Thoracic aorta (tissue), 2 donors: ENCODE measurements at places on chromosomes 2 and 18. TPM values are rescaled to one million over a fixed set of nuclear protein-coding genes. Genes with fewer than 3 reads are reported as not detected.

DNA sequence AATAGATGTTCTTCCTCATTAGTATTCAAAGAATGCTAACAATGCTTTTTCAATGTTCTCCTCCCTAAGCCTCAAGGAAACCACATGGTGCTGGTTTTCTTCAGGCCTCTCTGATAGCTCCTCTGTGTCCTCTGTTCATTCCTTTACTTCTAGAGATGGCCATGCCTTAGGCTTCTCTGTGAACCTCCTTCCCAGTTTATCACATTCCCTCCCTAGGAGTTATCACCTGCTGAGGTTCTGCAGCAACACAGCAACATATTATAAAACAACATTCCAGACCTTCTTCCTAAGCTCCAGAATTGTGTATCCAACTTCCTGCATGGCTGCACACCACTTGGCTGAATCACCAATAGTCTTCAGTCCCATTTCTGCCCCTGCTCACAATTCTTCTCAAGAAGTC lies 325.5 kb downstream of the IRS1 start:
- no peak overlapping the region for H3K27ac ChIP-seq
- H3K36me3 ChIP-seq, result no peaks in the 10 kb centered on the region
- peaks cover 38% of the 10 kb centered on the region for H3K4me1 ChIP-seq
- DNase-seq, result no peak
- H3K27me3 ChIP-seq, result no peaks in the 10 kb centered on the region
- no peak overlapping the region for H3K4me3 ChIP-seq

DNA sequence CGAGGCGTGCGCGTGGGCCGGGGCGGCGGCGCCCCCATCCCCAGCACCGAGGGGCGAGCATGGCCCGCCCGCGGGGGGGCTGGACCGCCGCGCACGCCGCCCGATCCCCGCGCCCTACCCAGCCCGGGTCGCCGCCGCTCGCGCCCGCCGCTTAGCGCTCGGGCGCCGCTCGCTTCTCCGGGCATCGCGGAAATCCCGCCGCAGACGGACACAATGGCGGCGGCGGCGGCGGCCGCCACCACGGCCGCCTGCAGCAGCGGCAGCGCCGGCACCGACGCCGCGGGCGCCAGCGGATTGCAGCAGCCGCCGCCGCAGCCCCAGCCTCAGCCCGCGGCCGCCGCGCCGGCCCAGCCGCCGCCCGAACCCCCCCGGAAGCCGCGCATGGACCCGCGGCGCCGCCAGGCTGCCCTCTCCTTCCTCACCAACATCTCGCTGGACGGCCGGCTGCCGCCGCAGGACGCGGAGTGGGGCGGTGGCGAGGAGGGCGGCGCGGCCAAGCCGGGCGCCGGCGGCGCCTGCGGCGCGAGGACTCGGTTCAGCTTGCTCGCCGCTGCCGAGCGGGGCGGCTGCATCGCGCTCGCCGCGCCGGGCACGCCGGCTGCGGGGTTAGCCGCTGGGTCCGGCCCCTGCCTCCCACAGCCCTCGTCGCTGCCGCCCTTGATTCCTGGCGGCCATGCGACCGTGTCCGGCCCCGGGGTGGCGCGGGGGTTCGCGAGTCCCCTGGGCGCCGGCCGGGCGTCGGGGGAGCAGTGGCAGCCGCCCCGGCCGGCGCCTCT lies 453 bp downstream of the CABLES1 start:
- H3K27me3 ChIP-seq, result no peaks in the 10 kb centered on the region
- H3K36me3 ChIP-seq, result no peaks in the 10 kb centered on the region
- H3K4me3 ChIP-seq, result peak overlapping the region; percentile 71
- peak overlapping the region; percentile 88 for H3K27ac ChIP-seq

GRCh38 chr2:71463342-71463654 lies 9.9 kb downstream of the DYSF start:
- H3K27ac ChIP-seq, result no peak overlapping the region
- DNase-seq, result no peak
- H3K4me1 ChIP-seq, result peaks cover 13% of the 10 kb centered on the region
- no peaks in the 10 kb centered on the region for H3K36me3 ChIP-seq
- no peak overlapping the region for H3K4me3 ChIP-seq
- no peaks in the 10 kb centered on the region for H3K27me3 ChIP-seq

GRCh38 chr18:67717800-67718199 lies 201.3 kb upstream of the DSEL start:
- no peaks in the 10 kb centered on the region for H3K36me3 ChIP-seq
- H3K4me1 ChIP-seq, result no peaks in the 10 kb centered on the region
- no peak overlapping the region for H3K27ac ChIP-seq
- H3K27me3 ChIP-seq, result no peaks in the 10 kb centered on the region
- H3K4me3 ChIP-seq, result no peak overlapping the region

GRCh38 chr18:55582325-55582724 lies 5.7 kb downstream of the TCF4 start:
- no peak for DNase-seq
- H3K4me3 ChIP-seq, result no peak overlapping the region
- H3K4me1 ChIP-seq, result peaks cover 15% of the 10 kb centered on the region

- no peaks in the 10 kb centered on the region for H3K36me3 ChIP-seq
- no peak overlapping the region for H3K4me3 ChIP-seq
- H3K27ac ChIP-seq, result no peak overlapping the region
- no peak for DNase-seq
Measured at GRCh38 chr2:29751390-29751789, 170.0 kb downstream of the ALK start.

The RALB gene
- 50.2 TPM for total RNA-seq
